ENCODE measurements at places on chromosomes 5 and 9.

DNA sequence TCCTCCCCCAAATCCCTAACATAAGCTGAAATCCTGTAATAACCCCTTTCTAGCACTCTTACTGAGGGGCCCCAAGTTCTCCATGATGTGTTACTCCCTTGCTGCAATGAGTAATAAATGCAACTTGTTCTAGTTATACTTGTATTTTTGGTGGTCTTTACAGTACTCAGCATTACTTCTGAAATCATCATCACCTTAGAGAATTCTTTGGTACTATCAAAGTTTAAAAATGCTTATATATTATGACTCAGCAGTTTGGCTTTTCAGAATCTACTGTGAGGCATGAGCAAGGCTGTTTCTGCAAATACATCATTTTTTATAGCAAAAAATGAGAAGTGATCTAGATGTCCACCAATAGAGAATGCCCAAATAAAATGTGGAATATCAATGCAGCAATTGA is 20.7 kb upstream of the ROPN1L start:
- no peak for DNase-seq

- no peak for DNase-seq
These were observed 10.0 kb downstream of the INSYN2B start for GRCh38 chr5:169970339-169970738.

- no peak for DNase-seq
These were observed 54.6 kb downstream of the FYB1 start for GRCh38 chr5:39164529-39165402.

- no peak for DNase-seq
These were observed 48.8 kb upstream of the TBCA start for GRCh38 chr5:77824981-77825380.

GRCh38 chr5:75017971-75018370 is 34.4 kb downstream of the GCNT4 start:
- DNase-seq: no peak

DNA sequence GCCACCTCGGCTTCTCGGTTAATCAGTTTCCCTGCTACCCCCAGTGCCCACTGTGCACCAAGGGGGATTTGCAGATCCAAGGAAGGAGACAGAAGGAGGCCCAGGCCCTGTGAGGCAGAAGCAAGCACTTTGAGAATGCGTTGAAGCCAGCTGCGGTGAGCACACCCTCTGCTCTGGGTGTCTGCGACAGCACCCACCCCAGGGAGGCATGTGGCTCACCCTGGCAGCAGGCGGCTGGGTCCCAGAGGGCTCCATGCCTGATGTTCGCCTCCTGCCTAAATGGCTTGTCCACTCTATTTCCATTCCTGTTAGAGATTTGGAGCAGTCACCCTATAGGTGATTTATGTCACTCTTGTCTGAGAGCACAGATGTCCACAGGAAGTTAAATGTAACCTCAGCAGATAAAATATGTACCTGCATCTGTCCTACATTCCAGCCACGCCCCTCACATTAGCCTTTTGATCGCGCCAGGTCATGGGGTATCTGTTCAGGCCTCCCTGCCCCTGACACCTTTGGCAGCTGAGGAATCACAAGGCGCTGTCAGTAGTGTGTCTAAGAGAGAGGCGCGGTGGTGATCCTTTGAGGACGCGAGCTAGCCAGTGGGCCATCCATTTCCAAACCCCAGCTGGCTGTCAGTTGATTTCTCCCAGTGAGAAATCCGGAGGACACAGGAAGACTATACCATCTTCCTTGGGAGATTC is 28.1 kb downstream of the PTGES2 start:
- DNase-seq: no peak

DNA sequence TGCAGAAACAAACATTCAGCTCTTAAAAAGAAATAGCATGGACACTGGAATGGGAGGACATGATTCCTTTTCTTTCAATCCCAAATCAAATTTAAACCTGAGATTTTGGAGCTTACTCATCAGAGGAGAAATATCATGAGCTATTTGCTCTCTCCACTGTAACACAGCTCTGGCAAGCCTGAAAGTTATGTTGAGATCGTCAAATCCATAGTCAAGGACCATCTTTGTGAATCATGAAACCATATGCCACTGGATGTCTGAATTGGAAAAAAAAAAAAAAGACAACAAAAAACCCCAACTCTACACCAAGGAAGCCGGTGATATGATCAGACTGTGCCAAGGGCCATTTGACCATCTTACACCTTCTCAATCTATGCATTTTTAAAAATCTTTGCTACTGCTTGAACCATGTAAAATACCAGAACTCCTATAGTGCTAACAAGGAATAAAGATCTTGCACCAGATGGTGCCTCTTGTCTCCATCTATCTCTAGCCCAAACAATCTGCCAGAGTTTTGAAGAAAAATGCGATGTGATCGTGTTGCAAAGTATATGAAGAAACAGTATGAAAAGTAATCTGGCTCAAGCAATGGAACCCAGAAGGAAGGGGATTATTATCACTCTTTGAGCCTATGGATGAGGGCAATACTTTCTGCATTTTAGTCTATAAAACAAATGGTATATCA is 138.1 kb upstream of the MEF2C start:
- no peak for DNase-seq

GRCh38 chr9:36191686-36192085 is 965 bp downstream of the CLTA start:
- DNase-seq: no peak

- DNase-seq: no peak
These were observed 115.6 kb upstream of the CPEB4 start for GRCh38 chr5:173772384-173773059.

- no peak for DNase-seq
These were observed 80.5 kb downstream of the FNBP1 start for GRCh38 chr9:129962451-129962864.

DNA sequence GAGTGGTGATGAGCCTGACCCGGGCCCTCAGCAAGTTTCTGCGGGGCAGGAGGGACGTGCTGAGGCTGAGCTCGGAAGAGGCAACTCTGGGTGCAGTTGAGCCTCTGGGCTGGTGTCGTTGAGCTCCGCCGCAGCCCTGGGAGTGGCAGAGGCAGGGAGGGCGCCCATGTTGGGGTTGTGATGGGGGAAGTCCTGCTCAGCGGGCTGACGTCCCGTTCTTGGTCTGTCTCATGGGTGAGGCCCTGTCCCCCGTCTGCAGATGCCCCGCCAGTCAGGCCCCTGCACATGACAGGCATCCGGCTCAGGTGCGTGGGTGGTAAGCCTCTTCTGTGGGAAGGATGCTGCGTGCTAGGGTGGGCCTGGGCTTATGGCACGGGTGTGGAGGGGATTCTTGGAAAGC is 64.3 kb downstream of the RXRA start:
- DNase-seq: no peak

- DNase-seq: no peak
These were observed 46.2 kb upstream of the FBXW11 start for GRCh38 chr5:172052450-172053236.

GRCh38 chr5:14268738-14269137 is 125.6 kb downstream of the TRIO start:
- DNase-seq: no peak

- DNase-seq: no peak
These were observed 5.5 kb downstream of the SNAPC4 start for GRCh38 chr9:136394312-136395019.

DNA sequence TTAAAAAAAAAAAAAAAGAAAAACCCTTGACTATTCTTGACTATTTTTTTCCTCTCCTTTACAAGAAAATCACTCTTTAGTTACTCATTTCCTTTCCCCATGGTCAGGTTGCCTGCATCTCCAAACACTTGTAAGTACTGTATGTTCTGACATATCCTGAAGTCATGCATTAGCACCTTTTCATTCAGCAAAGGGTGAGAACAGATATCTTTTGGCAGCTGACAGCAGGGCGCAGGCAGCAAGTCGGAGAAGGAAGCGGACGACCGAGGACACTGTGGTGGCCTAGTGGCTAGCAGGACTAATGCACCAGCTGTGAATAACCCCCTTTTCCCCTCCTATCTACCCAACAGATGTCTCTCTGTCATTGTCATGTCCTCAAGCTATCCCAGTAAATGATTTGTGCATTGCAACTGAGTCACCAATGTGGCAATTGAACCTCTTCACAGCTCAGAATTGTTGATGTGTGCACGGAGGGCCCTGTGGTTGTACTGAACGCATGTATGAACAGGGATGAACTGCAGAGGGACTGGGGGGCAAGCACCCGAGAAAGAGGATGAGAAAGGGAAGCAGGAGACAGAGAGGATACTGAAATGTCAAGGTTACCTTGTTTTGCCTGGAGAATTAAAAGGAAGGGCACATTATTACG is 996.0 kb upstream of the ARRDC3 start:
- DNase-seq: peak; percentile 29

DNA sequence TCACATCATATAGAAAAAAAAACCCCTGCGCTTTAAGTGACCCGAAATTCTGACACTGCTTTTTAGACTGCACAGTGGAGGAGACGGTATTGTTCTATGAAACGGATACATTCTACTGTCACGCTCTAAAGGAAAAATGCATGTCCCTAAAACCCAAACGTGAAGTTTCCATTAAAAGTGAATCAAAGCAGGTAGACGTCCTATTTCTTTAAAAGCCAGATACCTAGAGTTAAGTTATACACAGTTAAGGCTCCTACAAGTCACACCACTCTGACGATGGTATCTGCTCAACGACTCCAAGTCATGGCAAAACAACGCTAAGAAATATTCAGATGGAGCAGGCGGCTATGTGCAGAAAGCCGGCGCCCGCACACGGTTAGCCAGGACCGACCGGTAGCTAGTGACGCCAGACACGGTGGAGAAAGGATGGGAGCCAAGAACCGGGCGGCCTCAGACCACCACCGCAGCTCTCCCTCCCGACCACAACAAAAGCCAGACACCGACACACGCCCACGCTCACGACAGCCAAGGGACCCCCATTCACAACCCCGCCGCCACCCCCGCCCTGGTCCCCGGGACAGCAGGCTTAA is 734 bp downstream of the SKP1 start:
- no peak for DNase-seq

DNA sequence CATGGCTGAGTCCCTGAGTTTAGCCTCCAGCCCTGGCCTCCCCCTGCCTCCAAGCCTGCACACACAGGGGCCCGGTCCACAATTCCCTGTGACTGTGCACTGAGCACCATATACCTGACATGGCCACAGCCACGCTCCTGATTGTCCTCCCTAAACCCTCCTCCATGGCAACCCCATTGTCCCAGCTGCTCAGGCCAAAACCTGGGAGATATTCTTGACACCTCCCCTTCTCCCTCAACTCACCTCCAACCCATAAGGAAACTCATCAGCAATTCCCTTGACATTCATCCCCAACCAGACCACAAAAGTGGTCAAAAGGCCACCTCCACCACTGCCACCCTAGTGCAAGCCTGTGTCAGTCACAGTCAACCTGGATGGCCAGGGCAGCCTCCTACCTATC is 107.5 kb upstream of the MVB12B start:
- no peak for DNase-seq

DNA sequence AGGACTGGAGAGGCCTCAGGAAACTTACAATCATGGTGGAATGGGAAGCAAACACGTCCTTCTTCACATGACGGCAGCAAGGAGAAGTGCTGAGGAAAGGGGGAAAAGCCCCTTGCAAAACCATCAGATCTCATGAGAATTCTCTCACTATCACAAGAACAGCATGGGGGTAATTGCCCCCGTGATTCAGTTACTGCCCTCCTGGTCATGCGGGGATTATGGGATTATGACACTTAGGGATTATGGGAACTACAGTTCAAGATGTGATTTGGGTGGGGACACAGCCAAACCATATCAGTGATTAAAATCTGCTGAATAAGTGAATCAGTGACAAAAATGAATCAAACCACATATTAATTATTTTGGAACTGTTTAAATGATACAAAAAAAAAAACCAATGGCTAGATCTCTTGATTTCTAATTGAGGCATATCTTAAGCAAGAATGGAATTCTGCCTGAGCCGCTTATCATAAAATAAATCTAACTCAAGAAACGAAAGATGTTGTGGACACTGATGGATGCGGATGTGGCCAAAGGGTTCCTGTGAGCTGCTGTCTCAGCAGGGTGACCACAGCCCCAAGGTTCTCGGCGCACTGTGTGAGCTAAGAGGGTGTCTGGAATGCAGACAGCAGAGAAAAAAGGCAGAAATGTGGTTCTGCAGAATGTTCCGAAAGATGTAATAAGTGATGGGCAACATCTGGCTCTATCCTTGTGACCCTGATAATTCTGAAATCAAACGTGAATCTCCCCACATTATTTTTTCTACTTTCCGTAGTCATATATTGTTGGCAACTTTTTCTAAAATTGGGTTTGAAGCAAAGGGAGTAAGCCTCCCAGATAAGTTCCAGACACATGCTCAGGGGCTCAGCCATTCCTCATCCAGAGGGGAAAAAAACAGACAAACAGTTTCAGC is 107.2 kb upstream of the ICE1 start:
- no peak for DNase-seq

GRCh38 chr9:79684711-79685575 is 113.2 kb downstream of the TLE4 start:
- no peak for DNase-seq

GRCh38 chr5:162637481-162637880 is 569.9 kb downstream of the GABRG2 start:
- no peak for DNase-seq

- no peak for DNase-seq
These were observed 178.6 kb downstream of the FGF18 start for GRCh38 chr5:171597946-171598640.

DNA sequence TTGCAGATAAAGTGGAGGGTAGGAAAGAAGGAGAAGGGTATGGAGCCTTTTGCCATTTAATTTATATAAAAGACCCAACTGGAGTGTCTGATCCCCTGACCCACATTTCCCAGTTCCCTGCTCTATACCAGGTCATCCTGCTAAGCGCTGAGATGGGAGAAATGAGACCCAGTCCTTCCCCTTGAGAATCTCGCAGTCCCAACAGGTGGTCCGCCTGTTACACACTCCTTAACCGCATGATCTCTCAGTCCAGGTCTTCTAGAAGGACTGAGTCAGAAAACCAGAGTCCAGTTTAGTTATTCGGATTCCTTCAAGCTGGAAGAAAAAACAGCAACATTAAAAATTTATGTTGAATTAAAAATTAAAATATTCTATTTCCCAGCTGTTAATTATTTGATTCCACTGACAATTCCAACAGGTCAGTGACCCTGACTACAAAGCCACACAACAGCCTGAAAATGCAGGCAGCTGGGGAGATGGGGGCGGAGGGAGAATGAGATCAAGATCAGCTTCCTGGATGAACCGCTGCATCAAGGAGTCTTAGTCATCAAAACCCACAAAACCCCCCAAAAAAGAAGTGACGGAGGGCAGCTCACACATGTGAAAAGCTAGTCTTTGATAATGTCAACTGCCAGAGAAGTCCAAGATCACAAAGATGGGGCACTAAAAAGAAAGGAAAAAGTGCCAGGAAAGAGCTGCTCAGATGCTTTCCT is 44.0 kb downstream of the GGTA1 start:
- no peak for DNase-seq

- no peak for DNase-seq
These were observed 416.5 kb upstream of the CCNH start for GRCh38 chr5:87829217-87829551.

- DNase-seq: no peak
These were observed 323.4 kb downstream of the CSNK1G3 start for GRCh38 chr5:123835421-123835820.

DNA sequence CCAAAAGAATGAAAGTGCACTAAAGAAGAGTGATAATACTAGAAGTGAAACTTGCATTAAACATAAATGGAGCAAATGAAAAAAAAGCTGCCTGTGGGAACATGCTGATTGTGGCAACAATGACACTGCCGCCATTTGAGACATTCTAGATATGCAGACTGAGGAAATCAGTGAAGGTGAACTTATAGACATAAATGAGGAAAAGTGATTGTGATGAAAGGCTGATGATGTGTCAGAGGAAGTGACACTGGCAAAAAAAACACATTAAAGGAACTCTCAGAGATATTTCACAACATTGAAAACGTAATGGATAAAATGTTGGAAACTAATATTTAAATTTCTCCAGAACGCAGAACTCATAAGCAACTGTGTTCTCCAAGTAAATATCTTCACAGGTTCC is 1.2 kb downstream of the ERCC8 start:
- no peak for DNase-seq
